ENCODE measurements at places on chromosomes 11 and 22.
A peak's percentile ranks its signal among the peaks of the same experiment; 100 is the strongest.

DNA sequence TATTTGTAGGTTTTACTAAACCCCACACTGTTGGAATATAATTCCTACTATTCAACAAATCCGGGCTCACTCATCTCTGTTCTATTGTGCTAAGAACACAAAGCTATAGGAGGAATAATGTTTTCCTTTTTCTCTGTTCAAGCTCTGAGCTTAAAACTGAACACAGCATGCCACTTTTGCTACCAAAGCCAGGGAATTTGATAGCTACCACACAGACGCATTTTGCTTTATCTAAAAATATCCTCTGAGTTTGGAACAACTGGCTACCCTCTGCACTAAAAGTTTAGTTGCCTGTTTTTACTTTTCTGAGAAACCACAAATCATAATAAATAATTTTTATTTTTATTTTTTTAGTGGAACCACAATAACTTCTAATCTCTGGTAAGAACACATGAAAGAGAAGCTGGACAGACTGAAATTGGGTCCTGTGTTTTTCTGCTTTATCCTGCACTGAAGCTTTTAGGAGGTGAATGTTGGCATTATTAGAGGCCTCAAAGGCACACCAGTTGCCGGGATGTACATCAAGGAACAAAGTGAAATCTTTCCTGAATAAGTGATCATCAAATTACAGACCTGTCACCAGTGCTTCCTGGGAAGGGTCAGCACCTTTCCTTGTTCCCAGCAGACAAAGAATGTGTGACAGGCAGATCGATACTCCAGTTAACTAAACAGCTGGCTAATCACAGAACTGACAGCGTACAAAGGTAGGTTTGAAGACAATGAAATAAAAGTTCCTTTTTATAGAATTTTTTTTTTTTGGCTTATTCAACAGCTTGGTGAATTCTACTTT is 523.2 kb upstream of the TENM4 start:
- no peak for DNase-seq

DNA sequence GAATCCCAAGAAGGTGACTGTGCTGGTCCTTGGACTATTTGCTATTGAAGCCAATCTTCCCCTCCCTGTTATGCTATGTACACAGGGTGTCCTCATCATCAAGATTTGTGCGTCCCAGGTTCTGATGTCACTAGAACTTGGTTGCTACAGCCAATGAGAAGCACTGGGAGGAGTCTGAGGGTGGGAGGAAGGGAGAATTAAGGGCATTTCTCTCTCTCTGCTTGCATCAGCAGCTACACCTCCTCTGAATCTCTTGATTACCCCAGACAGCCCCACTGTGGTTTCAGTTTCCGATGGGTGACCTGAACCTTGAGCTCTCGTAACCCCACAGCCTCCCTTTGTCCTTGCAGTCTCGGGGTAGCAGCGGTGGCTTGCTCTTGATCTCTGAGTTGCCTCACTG is 212.4 kb upstream of the SESN3 start:
- no peak for DNase-seq

DNA sequence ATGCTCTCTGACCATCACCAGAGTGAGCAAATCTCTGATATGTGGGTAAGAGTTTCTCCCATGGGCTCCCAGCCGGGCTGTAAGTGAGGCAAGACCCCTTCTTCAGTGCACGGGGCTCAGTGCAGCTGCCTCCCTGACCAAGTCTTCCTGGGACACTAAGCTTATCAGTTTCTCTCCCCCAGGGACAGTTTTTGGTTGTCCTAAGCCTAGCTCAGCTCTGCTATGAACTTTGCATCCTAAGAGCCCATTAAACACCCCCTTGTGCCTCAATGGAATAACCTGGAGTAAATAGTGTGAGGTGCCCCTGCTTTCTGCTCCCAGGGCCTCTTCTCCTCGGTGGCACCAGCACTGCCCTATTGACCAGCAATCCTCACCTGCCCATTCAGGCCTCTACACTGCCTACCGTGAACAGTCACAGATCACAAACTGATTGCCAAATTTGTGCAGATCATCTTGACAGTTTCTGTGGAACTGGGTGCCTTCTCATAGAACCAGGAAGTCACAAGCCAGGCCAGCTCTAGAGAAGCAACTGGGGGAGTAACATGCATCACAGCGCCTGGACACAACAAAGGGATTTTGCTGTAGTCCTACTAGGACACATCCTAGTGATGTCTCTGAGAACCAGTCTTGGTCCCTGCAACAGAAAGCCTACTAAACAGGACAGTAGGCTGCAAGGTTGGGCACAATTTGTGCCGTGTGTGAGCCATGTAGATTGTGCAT is 19.5 kb upstream of the IGLL5 start:
- no peak for DNase-seq

GRCh38 chr11:48193876-48194275 is 22.7 kb upstream of the OR4B1 start:
- DNase-seq, result no peak

- DNase-seq, result no peak
These were observed 52.9 kb upstream of the RTL6 start for GRCh38 chr22:44550711-44551491.

GRCh38 chr11:59182457-59183151 is 10.7 kb downstream of the DTX4 start:
- peak; percentile 66 for DNase-seq

DNA sequence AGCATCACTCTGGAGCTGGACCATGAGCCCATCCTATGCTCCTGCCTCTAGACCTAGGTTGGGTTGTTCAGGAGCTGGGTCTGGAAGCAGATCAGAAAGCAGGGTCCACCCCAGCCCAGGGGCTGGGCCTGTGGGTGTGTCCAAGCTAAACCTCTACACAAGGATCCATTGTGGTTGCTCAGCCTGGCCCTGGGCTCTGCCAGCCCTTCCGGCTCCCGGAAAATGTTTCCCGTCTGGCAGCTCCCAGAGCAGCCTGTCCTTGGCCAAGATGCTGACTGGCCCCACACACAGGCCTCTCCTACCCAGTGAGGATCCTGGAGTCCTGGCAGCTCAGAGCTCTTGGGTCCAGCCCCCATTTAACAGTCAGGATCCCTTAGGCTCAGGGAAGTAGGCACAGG is 35.3 kb upstream of the FCHSD2 start:
- DNase-seq, result no peak

GRCh38 chr11:40877981-40878380 is 581.5 kb downstream of the LRRC4C start:
- DNase-seq, result no peak

GRCh38 chr11:65317025-65317786 is 2.5 kb downstream of the CDC42EP2 start:
- DNase-seq, result peak; percentile 85

DNA sequence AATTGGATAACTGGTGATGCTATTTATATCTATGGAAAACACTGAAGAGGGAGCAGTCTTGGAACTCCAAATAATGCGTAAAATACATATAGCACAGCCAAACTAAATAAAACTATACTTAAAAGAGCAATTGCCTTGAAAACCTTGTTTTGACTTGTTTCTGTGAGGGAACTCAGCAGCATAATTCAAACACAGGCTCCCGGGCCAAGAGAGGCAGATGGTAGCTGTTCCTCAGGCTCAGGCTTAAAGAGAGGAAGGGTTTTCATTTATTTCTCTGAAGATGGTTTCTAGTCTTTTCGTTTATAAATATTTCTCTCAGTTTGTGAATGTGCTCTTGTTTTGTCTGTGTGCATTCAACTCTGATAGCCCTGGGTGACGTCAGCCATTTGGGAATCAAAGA is 82.4 kb downstream of the FANCF start:
- DNase-seq, result no peak

- DNase-seq, result no peak
These were observed 106.3 kb upstream of the CARD18 start for GRCh38 chr11:105245781-105246315.

- peak; percentile 71 for DNase-seq
These were observed 9.0 kb upstream of the MARK2 start for GRCh38 chr11:63829823-63830489.

DNA sequence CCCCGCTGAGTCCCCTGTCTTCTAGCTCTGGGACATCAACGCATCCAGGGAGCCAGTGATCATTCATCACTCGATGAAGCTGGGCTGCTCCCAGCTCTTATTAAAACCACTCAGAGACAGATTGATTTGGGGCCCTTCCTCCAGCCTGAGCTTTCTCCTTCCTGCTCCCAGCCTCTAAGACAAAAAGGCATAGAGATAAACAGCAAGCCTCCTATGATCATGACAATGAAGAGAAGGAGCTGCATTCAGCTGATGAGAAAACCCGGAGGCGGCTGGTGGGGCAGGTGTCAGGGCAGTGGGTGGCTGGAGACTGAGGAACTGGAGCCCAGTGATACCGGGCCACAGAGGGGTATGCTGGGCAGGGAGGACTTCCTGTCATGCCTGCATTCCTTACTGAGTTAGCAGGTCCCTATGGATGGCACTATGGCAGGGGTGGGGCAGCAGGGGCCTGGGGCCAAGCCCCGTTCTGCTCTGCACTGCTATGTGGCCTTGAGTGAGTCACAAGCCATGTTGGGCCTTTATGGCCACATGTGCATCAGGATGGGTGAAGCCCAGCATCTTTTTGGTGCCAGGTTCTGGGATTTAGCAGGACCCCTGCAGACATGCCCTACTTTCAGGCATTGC is 20.2 kb downstream of the PVALB start:
- no peak for DNase-seq

DNA sequence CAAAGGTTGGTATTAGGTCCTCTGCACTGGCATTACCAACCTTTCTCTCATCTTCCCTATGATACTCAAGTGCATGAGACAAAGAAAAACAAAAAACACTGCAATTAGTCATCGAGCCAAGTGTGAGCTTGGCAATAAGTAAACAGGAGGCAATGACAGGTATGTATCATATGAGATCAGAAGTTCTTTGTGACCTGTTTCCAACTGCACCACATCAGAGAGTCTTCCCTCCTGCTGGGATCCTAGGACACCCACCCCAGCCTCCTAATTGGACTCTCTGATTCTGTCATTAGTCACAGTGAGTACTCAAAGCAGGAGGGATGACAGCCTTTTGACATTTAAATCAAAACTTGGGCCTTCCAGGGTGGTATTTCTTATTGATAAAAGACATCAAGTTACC is 7.8 kb upstream of the JAML start:
- DNase-seq, result no peak

GRCh38 chr11:7673724-7674434 is 579 bp upstream of the CYB5R2 start:
- DNase-seq, result no peak

DNA sequence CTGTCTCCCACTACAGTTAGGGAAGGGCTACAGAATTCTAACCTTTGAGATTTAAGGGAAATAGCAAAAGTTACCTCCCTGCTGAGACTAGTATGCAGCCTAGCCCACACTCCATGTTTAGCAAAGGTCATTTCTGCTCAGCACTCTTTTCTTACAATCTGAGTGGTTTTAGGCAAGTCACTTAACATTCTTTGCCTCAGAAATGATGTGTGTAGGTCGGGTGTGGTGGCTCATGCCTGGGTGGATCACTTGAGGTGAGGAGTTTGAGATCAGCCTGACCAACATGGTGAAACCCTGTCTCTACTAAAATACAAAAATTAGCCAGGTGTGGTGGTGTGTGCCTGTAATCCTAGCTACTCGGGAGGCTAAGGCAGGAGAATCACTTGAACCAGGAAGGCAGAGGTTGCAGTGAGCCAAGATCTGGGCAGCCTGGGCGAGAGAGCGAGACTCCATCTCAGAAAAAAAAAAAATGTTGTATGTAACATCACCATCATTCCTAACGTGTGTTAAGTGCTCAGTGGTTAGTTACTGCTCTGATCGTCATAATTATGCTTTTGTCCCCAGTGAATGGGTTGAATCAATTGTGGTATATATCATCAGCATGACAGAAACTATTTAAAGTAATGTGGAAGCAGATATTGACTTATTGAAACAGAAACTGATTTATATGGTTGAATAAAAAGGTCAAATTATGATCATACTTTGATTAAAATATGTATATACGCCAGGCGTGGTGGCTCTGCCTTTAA is 55.0 kb downstream of the COPB1 start:
- DNase-seq, result no peak

DNA sequence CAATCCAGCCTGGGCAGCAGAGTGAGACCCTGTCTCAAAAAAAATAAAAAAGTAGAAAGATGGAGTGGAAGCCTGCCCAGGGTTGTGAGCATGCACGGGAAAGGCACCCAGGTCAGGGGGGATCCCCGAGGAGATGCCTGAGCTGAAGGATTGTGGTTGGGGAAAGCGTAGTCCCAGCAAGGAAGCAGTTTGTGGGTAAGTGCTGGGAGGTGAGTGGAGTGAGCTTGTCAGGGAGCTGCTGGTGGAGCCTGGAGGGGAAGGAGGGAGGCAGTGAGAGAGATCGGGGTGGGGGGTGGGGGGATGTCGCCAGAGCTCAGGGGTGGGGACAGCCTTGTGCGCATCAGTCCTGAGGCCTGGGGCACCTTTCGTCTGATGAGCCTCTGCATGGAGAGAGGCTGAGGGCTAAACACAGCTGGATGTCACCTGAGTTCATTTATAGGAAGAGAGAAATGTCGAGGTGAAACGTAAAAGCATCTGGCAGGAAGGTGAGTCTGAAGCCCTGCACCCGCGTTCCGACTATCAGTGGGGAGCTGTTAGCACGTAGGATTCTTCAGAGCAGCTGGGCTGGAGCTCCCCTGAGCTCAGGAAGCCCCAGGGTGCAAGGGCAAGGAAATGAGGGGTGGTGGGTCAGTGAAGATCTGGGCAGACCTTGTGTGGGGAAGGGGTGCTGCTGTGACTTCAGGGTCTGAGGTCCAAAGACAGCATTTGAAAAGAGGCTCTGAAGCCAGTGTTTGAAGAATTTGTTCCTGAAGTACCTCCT is 10.2 kb downstream of the TMEM121B start:
- DNase-seq, result no peak

- no peak for DNase-seq
These were observed 60.2 kb downstream of the MICAL3 start for GRCh38 chr22:17964156-17964555.

- DNase-seq, result no peak
These were observed 2.9 kb downstream of the CCDC86 start for GRCh38 chr11:60844870-60845221.

- DNase-seq, result no peak
These were observed 20.4 kb downstream of the FBXO7 start for GRCh38 chr22:32494971-32495370.

GRCh38 chr22:41576877-41577276 is 12.8 kb downstream of the PMM1 start:
- DNase-seq, result peak; percentile 78

GRCh38 chr22:44663256-44663999 is 38.6 kb upstream of the PRR5 start:
- DNase-seq, result no peak
